Right lung (tissue), 10 donors: ENCODE measurements at places on chromosomes 7 and 10. TPM values are rescaled to one million over a fixed set of nuclear protein-coding genes. Genes with fewer than 3 reads are reported as not detected.

DNA sequence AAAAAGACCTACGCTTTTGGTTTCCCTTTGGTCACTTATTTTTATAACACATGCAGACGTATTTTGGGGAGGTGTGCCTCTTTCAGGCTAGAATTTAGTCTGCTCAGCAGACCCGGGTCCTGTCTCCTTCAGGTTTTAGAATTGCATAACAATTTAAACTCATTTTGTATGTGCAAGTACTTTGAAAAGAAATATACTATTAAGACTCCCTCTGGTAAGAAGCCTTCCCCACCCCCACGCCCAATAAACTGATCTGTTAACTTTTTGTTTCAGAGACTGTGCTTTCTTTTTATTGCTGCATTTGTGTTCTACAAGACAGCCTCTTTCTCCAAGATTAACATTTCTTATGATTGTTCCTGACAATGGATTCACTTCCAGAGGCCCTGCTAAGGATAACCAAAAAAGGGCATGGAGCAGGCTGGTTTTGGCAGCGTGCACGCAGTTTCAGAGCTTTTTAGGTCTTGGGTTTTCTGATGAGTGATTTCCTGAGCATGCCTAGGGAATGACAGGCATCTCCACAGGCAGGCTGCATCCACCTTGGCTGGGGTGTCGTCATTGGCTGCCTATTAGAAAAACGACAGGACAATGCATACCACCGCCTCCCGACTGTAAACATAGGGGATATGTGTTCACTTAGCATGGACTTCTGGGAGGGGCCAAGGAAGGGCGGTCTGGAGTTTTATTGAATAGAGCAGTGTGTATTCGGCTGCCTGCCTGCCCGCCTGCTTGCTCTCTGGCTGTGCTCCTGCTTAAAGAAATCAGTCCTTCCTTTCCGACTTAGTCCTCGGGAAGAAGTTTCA is at the start of gene CALD1:
Gene CALD1, plus strand, starts transcription at position 694 of the 800 bp plus-strand sequence. CDS start 88,100 bp downstream, outside the sequence.
- peak; percentile 73 for DNase-seq

- DNase-seq: no peak
Measured at GRCh38 chr7:14602851-14603250, 299.7 kb downstream of the DGKB start.

DNA sequence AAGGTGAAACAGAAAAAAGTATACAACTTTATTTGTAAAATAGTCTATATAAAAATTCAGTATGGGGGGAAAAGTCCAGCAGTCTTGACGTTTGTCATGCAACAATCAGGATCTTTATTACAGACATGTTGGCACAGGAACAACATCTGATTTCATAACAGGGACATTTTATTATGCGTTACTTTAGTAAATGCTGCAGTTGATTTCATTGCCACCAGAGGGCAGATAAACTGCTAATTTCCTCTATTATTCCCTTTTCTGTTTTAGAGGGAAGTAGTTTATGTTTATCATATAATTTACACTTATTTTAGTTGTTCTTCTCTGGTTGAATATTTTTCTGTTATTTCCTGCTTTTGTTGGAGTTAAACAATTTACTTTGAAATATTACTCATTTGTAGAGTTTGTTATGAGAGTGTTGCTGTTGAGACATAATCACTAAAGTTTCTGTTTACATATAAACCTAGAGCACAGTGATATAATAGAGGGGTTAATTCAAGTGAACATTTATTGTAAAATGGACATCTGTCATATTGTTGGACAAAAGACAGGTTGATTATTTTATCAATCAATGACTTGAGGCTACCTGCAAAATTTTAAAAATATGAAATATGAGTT is 3.3 kb downstream of the PLXDC2 start:
- peak; percentile 79 for DNase-seq

GRCh38 chr10:58586282-58587245 is 73.9 kb downstream of the BICC1 start:
- DNase-seq: no peak

GRCh38 chr7:82406937-82407336 is 36.6 kb downstream of the CACNA2D1 start:
- DNase-seq: no peak

DNA sequence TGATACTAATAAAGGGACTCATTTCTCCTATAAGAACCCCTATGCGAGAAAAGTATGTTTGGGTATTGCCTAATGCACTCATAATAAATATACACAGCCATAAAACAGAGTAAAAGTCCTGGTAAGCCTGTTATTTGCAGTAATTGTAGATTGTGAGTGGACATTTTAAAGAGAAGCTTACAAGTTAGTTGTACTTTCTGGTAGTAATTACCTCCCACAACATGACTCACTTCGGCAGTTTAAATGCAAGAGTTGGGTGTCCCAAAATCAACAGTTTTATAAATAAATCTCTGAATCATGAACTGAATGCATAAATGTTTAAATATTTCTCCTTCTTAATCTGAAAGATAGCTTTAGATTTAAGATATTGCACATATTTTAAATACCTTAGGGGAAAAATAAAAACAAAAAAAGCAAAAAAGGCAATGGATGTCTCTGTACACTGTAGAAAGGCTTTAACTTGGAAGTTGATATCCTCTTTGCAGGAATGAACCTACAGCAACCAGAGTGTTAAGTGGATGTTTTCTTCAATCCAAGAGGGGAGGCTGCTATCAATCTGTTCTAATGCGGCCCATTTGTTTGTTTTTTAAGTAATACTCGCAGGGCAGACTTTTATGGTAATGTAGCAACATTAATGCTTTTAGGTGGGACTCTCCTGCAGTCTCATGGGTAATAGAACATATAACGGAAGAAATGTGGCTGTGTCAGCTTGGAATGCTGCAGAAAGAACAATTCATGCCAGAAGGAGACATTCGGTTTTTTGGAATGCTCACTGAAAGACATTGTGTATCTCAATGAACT is 57.3 kb upstream of the ZEB1 start:
- DNase-seq: no peak

- no peak for DNase-seq
Measured at GRCh38 chr10:308101-308500, 172.8 kb downstream of the ZMYND11 start.

DNA sequence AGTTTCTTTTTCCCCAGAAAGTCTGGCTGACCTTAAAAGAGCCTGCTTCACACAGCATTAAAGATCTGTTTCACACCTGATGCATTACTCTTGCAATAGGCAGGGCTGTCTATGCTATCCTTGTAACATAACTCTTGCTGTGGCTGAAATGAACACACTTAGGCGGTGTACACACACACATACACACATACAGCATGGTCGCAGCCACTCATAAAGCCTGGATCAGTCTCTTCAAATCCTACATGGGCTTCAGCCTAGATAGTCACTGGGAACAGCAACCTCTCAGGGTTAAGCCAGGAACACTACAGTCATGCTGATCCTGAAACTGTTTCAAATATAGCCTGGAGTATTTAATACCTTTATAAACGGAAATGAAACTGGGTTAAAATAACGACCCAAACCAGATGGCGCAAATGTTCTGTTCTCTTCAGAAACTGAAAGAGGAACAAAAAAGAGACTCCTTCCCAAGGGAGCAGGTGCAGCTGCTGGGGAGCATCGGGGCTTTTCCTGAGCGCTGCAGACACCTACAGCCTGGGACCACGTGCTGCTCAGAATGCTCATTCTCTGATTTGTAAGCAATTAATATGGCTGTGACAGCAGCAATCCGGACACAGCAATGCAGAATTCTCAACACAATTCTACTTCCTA is 61.0 kb upstream of the SFMBT2 start:
- no peak for DNase-seq

The RSPH10B2 gene
- 4.5 TPM for polyA plus RNA-seq

The PTPRE gene
- polyA plus RNA-seq: 7.6 TPM

The TACR2 gene
- 1.0 TPM for polyA plus RNA-seq

The FRG2B gene
- not detected for polyA plus RNA-seq

The UCMA gene
- not detected for polyA plus RNA-seq

The CTAGE8 gene
- 3.8 TPM for polyA plus RNA-seq

The JAKMIP3 gene
- polyA plus RNA-seq: 0.43 TPM

The GHRHR gene
- 0.52 TPM for polyA plus RNA-seq
